ENCODE measurements at places on chromosomes 3 and 15.

GRCh38 chr15:64110950-64111678 lies 15.3 kb downstream of the SNX1 start:
- no peak for DNase-seq

GRCh38 chr15:56490461-56490860 lies 25.5 kb upstream of the MNS1 start:
- DNase-seq: no peak

DNA sequence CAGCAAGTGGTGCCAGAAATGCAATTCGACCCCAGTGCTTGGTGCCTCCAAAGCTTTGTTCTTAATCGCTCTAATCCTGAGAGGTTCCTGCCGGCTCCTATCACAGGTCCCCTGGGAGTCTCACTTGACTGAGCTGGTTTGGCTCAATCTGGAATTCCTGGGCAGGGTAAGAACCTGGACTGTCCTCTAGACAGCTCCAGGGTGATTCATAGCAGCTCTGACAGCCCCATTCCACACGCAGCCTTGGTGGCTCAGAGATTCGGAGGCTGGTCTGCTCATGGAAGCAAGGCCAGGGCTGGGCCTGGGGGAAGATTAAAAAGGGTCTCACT lies 37.9 kb downstream of the MYO5C start:
- DNase-seq: no peak

DNA sequence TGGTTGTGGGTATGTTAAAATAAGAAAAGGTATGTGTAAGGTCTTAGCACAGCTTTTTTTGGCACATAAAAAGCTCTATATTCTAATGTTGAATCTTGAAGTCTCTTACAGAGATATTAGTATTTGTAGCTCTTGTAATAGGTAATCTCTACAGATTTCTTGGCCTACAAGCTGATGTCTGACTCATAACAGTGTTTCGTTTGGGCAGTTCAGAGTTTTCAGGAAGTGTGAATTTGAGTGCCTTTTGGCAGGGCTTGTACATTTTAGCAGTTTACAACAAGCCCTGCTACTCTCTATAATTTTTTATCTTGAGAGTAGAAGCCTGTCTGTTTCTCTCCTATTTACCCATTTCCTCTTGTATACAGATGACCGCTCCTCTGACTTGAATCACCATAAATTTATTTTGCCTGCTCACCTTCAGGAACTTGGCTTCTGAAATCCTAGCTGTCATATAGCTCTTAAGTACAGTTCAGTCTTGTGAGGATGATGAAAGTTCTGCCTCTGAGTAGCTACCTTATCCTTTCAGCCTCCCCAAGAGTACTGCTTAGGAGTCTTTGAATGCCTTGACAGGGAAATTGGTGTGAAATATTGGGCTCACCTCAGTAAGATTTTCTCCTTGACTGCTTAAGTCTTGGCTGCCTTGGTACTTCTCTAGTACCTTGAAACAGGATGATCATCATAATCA lies 419.9 kb upstream of the RARB start:
- DNase-seq: no peak

DNA sequence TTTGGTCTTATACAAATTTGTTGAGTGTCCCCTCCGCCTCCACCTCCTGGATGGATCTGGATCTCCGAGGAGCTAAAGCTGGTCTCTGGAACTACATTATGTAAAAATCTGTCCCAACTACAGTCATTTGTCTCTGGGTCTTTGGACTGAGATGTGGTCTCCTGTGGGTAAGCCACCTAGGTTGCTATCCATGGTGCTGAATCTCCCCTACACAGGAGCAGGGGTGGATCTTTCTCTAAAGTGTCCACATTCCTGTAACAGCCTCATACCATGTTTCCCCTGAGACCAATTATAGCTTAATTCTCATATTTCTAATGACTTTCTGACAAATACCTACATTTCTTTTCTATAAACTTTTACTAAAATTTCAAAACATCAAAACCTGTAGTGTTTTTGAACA lies 625.8 kb downstream of the TAFA4 start:
- DNase-seq: no peak
